ENCODE measurements at places on chromosomes 11 and 22.

GRCh38 chr22:41193829-41194228 is 11.3 kb upstream of the L3MBTL2 start:
- no peak for DNase-seq

GRCh38 chr22:18035751-18036150 is 11.4 kb upstream of the MICAL3 start:
- DNase-seq, result no peak

DNA sequence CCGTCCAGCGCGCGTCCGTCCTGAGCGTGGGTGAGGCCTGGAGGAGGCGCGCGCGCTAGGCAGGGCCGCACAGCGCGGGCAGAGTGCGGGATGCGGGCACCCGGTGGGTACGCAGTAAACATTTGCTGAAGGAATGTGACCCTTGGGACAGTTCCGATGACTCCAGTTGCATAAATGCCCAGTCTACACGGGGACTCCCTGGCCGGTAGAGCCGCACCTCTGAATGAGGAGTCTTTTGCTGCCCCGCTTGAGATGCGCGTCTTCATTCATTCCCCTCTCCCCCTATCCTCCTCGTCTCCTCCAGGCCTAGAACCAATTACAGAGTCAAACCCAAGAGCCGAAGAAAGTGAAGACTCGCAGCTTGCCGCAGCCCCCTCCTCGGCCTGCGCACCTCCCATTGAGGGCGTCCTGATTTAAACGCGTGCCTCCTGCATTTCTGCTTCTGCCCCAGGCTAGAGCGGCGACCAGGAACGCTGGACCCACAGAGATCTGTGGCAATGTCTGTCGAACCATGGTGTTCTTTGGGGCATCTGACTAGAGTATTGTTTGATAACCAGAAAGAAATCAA is 729 bp upstream of the CHKB start:
- DNase-seq, result no peak

- no peak for DNase-seq
Observed at GRCh38 chr22:48265000-48265625, 1502.7 kb downstream of the TBC1D22A start.

GRCh38 chr11:70158201-70158600 is 44.9 kb upstream of the FADD start:
- no peak for DNase-seq

GRCh38 chr22:25759825-25760231 is 17.8 kb downstream of the MYO18B start:
- no peak for DNase-seq

GRCh38 chr11:114105611-114106010 is 46.1 kb downstream of the ZBTB16 start:
- no peak for DNase-seq

DNA sequence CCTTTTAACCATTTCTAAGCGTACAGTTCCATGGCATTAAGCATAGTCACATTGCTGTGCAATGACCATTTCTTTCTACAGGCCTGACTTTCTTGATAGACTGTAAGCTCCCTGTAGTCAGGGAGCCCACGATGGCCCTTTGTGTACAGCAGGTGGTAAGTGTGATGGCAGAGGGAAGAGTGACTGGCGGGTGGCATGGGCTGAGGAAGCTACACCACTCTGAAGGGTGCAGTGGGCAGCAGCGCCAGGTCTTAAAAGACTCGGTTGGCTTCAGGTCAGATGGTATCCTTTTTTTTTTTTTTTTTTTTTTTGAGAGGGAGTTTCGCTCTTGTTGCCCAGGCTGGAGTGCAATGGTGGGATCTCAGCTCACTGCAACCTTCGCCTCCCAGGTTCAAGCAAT is 1.6 kb downstream of the PPM1F start:
- DNase-seq, result no peak

DNA sequence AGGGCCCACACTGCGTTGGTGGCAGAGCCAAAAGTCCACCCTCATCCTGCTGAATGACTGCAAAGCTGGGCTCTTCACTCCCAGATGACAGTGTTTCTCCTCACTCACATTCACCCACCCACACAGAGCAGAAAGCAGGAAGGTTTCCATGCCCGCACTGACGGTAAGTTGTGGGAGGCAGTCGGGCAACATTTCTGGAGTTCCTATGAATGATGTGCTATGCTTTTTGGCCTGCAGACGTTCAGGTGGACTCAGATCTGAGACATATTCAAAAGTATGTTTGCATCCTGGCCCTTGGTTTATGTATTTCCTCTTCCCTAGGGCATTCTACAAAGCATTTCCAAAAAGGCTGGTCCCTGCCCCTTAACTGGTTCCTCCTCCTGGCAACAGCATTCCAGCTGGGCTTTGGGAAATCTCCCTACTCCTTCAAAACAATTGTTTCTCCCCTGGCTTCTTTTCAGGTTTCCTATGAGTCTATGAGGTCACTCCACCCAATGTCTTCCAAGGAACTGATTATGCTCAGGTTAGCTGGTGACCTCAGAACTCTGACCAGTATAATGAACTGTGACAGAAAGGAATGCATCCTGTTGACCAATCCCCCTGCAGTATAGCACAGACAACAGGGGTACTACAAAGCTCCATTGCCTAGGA is 36.4 kb downstream of the PACSIN2 start:
- no peak for DNase-seq
